GM12892 (cell line): ENCODE measurements at places on chromosomes 5 and 9.

- no peak for DNase-seq
Measured at GRCh38 chr5:73061593-73061992, 58.8 kb upstream of the TMEM171 start.

DNA sequence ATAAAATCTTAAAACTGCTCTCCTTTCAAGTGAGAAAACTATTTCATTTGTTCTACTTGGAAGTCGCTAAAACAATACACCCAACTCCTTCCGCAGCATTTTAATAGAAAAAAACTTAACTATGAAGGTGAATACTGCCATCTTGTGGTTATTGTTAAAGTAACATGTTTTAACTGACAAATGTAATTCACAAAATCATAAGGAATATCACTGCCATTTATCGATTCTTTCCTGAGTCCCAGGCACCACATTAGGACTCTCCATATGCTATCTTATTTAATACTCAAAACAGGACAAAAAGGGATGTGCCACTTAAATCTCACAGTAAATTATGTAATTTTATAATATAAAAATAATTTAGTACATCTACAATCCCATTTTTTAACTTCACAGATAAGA, 130.5 kb upstream of the ITGA1 start:
- DNase-seq = no peak

GRCh38 chr5:6216471-6217075, 161.8 kb downstream of the MED10 start:
- no peak for DNase-seq

DNA sequence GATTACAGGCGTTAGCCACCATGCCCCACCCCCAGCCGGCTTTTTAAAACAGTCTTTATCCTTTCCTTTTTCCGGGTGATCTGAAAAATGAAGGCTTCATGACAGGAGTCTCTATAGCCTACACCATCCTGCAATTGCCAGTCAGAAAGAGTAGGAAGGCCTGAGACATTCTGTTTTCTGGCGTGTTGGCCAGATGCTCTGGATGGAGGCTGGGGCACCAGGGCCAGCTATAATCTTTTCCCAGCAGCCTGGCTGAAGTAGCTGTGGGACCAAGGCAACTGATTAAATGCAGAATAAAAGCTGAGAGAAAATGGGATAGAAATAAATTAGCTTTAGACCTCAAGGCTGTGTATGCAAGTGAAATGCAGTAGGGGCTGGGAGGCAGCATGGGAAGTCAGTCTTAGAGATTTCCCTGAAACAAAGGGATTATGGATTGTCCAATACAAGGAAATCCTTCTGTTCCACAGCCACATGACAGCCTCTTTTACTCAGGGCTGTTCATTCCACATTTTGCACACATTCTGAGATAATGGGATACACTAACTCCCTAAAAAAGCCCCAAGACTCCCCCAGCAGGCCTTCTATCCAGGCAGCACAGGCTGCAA, 116.0 kb upstream of the LRRTM2 start:
- no peak for DNase-seq

GRCh38 chr5:145130996-145131395, 704.1 kb downstream of the PRELID2 start:
- DNase-seq = no peak

GRCh38 chr5:131530706-131531331, 104.2 kb downstream of the RAPGEF6 start:
- DNase-seq = no peak

DNA sequence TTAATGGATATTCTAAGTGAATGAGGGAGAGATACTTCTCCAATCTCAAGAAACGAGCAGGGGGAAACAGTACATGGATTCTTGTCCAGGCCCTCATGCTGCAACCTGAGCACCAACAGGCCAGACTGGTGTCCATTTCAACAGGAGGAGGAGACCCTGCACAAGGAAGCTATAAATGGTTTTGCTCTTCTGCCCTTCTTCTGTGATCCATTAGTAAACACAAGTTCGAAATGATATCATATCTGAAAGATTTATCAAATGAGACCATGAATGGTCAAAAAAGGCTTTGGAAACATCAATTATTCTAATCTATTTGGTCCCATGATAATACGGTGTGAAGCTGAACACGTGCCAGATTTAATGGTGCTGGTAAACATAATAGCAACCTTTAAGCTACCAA, 109.8 kb downstream of the NR6A1 start:
- DNase-seq = no peak

DNA sequence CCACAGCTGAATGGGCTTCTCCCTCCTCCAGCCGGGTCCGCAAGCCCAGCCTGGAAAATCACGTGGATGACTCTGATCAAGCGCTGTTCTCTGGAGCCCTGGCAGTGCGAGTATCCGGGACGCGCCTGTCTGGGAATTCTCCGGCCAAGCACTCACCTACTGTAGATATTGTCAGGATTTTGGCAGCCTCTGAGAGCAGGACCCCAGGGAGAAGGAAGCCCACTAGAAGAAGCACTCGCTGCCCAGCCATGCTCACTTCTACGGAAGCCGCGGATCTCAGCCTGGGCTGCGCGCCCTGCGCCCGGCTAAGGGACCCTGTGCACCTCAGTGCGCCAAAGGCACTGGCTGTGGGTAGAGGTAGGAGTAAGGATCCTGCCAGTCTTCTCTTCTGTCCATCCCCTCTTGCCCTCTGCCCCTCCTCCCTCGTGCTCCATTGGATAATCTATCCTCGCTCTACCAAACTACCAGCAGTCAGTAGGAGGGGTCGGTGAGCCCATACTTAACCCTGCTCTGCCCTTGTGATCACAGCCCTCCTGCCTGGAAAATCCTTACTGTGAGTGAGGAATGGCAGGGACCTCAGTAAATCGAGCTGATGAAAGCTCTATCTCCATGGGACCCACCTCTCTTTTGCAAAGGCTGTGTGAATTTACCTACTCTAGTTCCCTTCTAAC, at the start of gene UGT3A2:
UGT3A2 (minus strand) TSS at position 343 of the 671 bp plus-strand sequence; CDS start at position 250, 93 bp downstream.
- DNase-seq = no peak

DNA sequence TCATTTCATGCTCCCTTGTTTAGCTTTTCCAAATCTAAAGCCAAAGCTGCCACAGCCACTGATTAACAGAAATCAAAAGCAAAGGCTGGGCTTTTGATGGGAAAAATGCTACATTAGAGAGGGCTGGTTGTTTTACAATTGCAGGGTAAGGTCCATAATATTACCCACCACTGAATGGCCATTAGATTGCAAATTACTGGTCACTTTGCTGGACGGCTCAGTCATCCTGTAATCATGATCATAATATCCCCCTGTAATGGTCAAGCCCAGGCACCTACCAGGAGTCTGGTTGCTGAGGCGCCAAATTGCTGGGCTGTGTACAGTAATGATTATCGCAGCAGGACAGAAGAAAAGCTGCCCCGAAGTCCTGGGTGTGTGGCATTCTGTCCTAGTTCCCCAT, 286.5 kb downstream of the ZSWIM6 start:
- no peak for DNase-seq
